GM18507 (cell line): ENCODE measurements at places on chromosomes 11 and 22.

DNA sequence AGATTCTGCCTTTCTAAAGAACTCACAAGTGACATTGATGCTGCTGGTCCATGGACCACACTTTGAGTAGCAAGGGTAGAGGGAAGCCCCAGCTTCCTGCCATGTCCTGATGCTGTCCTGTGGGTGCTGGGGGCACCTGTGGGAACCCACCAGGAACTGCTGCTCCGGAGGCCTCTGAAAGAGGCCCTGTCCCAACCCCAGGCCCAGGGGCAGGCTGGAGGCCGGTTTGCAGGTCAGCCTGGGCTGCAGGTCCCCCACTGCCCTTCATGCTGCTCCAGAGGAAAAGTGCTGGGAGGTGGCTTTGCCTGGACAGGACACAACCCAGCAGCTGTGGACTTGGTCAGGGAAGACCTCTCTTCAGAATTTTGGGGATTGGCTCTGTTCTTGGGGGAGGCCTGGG, 44.8 kb upstream of the SLC22A12 start:
- DNase-seq = no peak

DNA sequence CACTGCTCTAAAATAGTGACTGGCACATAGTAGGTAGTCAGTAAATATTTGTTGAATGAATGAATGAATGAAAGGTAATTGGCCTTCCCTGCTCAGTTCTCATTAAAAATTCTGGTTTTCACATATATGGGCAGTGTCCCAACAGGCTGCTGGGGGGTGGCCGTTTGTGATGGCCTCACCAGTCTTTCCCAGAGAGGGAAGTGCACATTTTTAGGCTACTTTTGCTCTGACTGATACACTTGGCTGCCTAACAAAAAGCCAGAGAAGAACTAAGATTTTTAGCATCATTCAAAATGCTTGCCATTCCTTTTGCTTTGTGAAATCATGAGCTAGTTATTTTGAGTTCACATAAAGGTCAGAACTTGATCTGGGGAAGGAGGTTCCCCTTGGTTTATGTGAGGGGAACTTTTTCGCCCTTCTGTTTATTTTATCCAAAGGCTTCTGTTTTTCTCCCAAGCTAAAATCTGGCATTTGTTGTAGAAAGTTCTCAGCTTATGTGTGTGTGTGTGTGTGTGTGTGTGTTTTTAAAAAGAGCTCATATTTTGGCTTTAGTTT, 83.1 kb downstream of the PTPRJ start:
- no peak for DNase-seq

- DNase-seq = no peak
These were observed 15.5 kb downstream of the RBX1 start for GRCh38 chr22:40966726-40967085.

DNA sequence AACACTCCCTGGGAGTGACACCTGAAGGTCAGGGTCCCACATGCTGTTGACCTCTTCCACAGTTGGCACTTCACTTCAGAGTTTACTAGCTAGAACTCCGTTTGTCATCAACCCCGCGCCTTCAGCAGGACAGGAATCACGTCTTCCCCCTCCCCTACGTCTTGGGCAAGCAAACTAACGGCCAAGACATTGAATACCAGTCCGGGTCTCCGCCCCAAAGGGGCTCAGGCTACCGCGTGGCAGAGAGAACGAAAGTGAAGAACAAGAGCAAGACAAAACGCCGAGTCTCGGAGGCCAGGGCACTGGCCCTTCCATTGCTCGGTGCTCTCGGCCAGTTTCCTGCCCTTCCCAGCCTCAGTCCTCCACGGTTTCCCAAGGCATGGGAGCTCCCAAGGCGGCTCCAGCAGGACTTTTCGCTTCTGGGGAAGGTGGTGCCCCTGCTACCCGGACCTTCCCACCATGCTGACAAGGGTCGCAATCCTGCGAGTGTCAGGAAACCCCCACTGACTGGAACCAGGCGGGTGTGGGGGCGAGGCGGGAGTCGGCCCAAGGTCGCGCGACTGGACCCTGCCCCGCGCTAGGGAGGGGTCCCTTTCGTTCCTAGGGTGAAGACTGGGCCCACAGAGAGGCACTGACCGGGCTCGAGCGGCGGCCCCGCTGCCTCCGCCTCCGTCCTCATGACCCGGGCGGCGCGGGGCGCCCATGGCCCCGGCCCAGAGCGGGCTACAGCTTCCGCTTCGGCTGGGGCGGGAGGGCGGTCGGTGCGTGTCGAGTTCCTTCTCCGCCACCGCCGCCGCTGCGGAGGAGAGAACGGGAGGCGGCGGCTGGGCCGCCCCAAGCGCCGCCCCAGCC, at the start of gene GUCD1:
TSS of gene GUCD1 (minus strand) at position 826 of the 852 bp plus-strand sequence. CDS start at position 679, 147 bp downstream.
- DNase-seq = no peak

DNA sequence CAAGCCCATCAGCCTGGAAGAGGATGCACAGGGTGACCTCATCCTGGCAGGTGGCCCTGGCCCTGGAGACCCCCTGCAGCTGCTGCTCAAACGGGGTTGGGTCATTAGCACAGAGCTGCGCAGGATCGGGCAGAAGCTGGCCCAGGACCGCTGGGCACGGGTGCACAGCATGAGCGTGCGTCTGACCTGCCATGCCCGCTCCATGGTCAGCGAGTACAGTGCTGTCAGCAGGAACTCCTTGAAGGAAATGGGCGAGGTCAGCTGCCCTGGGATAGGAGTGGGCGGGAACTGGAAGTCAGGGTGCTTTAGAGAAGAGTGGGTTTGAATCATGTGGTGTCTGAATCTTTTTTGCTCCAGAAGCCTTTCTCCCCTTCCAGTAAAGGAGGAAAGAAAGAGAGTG, 61.1 kb downstream of the INSC start:
- no peak for DNase-seq

- no peak for DNase-seq
These were observed 107.1 kb upstream of the RASSF10 start for GRCh38 chr11:12901874-12902481.

DNA sequence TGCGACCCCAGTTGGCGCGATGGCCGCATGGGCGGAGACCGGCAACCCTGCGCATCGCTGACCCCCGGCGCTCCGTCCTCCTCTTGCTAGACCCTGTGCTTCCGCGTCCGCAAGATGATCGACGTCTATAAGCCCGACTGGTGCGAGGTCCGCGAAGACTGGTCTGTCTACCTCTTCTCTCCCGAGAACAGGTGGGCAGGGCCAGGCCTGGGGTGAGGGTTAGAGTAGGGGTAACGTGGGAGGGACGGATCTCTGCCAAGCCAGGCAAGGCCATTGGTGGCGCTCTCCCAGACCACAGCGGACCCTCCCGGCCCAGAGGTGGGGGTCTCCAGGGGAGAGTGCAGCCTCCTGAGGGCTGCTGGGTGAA, 92.1 kb downstream of the CACNA1I start:
- DNase-seq = no peak

GRCh38 chr11:74641905-74642304, 49.5 kb downstream of the POLD3 start:
- DNase-seq = no peak

- no peak for DNase-seq
These were observed 1.8 kb downstream of the SPATA19 start for GRCh38 chr11:133843454-133843987.

- DNase-seq = no peak
These were observed 8.1 kb upstream of the GDPD5 start for GRCh38 chr11:75533896-75534258.

GRCh38 chr11:104594228-104594958, 303.9 kb downstream of the CASP12 start:
- DNase-seq = no peak

DNA sequence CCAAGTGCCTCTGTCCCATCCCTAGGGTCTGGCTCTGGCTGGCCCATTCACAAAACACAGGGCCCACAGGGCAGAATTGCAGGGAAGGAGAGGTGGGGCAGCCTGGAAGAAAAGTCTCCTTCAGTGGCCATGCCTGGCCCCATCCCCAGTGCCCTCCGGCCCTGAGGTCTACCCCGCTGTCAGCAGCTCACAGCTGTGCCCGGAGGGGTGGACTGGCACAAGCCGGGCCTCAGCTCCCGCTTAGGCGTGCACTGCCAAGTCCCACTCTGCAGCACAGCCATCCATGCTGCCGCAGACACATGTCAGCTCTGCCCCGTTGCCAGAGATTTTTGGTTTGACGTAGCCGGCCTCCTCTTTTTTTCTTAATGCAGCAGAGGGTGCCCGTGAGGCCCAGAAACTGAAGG, 3.9 kb upstream of the SCN2B start:
- DNase-seq = no peak

DNA sequence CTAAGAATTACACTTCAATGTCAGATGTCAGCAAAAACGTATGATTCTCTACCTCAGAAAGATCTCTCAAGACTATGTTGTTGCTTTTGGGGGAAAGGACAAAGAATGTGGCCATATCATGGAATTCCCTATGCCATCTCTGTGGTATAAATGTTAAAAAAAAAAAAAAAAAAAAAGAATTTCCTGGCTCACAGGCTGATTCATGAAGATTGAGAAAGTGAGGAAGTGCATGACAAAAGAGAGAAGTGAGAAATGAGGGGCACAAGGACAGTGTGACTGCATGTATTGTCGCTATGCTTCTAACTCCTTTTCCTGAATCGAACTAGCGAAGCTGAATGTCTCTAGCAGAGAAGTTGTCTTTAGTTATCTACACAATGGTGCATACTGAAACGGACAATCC, 80.6 kb upstream of the CARD18 start:
- no peak for DNase-seq
